ENCODE measurements at places on chromosomes 6 and 20.

- no peak for DNase-seq
These were observed 5.4 kb downstream of the LY86 start for GRCh38 chr6:6593867-6594468.

- DNase-seq: peak; percentile 98
These were observed 586.1 kb downstream of the RNF144B start for GRCh38 chr6:18973251-18973650.

DNA sequence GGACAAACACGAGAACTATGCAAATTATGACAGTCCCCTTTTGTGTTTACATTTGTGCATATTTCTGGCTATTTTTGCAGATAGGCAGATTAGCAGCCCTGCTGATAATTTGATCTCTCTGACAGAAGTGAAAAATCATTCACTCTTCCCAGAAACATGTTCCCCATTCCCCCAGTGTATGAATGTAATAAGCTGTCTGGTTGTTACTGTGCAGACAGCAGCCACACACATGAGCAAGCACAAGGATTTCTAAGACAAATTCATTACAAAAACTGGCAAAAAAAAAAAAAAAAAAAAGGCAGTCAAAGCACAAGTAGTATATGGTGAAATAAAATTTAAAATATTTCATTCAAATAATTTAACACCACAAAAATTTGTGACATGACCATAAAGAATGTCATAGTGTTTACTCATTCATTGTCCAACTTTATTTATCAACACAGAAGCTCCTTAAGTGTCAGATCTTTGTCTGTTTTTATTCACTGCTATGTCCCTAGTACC is 95.5 kb upstream of the VGLL2 start:
- DNase-seq: peak; percentile 39

GRCh38 chr6:111478749-111479148 is 4.3 kb downstream of the REV3L start:
- DNase-seq: peak; percentile 71

DNA sequence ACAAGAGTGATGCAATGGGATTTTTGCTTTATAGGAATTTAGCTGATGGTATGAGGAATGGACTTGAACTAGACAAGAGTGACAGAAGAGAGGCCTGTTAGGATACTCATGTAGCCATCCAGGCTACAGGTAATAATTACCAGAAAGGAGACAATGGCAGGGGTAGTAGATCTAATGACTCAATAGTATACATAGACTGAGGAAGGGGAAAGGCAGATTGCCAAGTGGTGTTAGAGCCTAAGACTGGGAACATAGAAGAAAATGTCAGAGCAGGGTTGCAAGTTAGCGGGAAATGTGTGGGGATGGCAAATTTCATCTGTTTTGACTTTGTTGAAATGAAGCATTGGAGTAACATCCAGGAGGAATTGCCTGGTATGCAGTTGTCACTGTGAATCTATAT is 295.6 kb downstream of the UTRN start:
- no peak for DNase-seq

- DNase-seq: peak; percentile 47
These were observed 9.5 kb downstream of the CBFA2T2 start for GRCh38 chr20:33499355-33499754.

GRCh38 chr20:52569201-52569600 is 377.6 kb upstream of the ZFP64 start:
- no peak for DNase-seq

DNA sequence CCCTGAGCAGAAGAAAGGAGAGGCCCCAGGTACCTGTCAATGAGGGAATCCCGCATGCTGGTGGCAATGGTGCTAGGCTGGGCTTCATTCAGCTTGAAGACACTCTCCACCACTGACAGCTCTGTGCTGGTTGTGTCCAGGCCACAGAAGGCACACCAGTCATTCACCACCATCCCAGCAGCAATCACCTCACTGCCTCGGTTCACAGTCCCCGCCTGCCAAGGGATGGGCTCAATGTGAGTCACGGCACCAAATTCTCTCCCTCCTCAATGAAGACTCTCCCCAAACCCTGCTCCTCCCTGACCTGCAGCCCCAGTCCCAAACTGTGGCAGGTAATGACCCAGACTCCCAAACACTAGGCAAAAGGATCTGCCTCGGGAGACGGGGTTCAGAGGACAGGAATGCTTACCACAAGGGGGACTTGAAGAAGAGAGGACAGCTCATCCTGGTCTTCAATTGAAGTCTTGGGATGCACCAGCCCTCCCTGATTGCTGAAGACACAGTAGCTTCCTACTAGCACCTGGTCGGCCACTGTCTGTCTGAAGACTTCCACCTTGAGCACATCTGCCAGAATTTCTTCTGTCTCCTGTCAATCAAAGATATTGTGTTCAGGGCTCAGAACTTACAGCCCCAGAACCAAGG is 1.7 kb upstream of the MMP24OS start:
- no peak for DNase-seq

- no peak for DNase-seq
These were observed 40.1 kb downstream of the ZBTB2 start for GRCh38 chr6:151351146-151351700.

DNA sequence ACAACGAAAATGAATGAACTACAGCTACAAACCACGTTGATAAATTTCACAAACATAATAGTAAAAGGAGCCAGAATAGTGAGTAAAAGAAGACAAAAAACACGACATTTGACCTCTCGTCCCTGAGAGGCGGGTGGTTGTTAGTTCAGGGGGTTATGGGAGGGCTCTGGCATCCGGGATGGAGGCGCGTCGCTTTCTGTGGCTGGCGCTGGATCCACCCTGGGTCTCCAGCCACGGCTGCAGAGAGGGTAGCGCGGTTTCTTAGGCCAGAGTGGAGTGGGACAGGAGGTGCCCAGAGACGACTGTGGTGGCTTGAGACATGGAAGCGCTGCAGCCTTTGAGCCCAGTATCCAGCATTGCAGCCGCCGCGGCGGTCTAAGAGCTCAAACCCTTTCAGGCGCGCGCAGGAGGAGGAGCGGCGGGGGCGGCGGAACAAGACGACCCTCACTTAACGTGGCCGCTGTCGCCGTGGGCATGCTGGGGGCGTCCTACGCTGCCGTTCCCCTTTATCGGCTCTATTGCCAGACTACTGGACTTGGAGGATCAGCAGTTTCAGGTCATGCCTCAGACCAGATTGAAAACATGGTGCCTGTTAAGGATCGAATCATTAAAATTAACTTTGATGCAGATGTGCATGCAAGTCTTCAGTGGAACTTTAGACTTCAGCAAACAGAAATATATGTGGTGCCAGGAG is 3.7 kb upstream of the ZSCAN23 start:
- DNase-seq: peak; percentile 62

DNA sequence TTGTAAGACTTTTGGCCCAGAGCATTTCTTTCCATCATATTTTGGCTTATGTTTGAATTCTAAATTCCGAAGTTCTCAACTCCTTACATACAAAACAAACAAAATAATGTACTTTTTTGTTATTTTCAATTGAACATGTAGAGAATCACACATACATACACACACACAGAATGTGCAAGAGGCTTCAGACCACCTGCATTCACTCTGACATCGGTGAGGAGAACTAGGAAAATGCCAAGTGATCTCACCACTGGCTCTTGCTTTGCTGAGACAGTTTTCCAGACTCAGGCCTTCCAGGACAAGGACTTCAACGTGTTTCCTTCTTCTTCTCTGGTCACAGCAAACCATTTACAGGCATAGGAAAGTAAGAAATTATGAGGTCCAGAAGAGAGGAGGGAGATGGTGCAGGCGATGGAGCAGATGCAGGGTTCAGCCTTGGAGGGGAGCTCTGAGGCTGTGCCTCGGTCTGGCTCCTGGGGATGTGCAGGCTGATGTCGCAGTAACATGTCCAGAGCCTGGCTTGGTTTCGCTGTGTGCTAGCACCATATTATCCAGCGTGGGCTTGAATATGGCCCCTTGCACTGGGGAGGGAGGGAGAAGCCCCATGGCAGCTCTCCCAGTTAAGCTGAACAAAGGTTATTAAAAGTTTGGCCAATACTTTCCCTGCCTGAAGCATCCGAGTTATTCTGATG is 93.4 kb downstream of the DACT2 start:
- DNase-seq: no peak

GRCh38 chr20:43323592-43323991 is 133.9 kb upstream of the PTPRT start:
- DNase-seq: no peak

- no peak for DNase-seq
These were observed 136.0 kb downstream of the MMUT start for GRCh38 chr6:49327005-49327404.

- DNase-seq: no peak
These were observed 118.2 kb downstream of the RPS12 start for GRCh38 chr6:132932588-132932987.

- DNase-seq: no peak
These were observed 8.2 kb downstream of the CDC25B start for GRCh38 chr20:3804254-3804751.

GRCh38 chr6:38116248-38116647 is 296.7 kb downstream of the ZFAND3 start:
- no peak for DNase-seq

- peak; percentile 77 for DNase-seq
These were observed 105.3 kb upstream of the BMP5 start for GRCh38 chr6:55980627-55981211.

GRCh38 chr6:14894105-14894504 is 351.8 kb upstream of the JARID2 start:
- no peak for DNase-seq

- DNase-seq: no peak
These were observed 50.2 kb upstream of the NOP56 start for GRCh38 chr20:2602046-2602735.

DNA sequence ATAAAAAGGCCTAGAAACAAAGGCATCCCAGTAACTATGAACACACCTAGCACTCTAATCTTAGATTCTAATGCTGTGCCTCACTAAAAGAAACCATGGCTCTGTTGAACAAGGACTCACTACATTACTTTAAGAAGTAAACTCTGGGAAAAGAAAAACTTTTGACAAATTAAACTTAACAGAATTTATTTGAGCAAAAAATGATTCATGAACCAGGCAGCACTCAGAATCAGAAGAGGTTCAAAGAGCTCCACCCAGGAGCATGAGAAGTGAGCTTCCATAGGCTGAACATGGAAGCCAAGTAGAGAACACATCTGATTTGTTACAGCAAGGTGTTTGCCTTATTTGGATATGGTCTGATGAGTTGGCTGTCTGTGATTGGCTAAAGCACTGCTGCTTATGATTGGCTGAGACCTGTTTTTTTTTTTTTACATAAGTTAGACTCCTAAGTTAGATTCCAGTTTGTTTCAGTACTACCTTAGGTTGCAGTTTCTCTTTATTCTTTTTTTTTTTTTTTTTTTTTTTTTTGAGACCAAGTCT is 343.6 kb upstream of the SASH1 start:
- DNase-seq: no peak

- no peak for DNase-seq
These were observed 88.0 kb downstream of the SLC24A3 start for GRCh38 chr20:19300395-19300794.

DNA sequence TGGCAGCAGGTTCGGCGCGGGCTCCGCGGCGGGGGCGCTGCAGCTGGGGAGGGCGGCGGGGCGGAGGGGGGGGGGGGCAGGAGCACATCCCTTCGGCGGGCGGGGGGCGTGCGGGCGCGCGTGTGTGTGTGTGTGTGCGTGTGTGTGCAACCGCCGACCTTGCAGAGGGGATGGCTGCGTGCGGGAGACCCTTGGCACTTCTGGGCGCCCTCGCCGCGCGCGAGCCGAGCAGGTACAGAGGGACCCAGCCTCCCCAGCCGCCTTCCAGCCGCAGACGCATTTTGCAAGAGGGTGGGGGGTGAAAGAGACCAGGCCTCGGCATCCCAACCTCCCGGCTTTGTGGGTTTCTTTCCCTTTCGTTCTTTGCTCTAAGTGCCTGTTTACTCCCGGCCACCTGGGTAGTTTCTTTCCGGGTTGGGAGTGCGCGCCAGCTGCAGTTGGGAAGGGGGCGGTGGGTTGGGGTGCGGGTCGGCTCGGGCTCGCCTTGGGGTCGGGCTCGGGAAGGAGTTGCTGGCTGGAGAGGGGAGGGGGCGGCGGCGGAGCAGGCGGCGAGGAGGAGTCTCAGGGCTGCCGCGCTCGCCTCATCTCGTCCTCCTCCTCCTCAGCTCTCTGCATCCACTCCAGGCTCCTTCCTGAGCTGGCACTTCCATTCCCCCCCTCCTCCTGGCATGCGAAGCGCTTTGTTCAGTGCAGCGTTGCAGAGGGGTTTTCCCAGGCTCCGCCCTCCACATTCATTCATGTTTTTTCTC is 620 bp downstream of the HIVEP1 start:
- DNase-seq: peak; percentile 95

- no peak for DNase-seq
These were observed 5.6 kb upstream of the C6orf132 start for GRCh38 chr6:42148058-42148457.

DNA sequence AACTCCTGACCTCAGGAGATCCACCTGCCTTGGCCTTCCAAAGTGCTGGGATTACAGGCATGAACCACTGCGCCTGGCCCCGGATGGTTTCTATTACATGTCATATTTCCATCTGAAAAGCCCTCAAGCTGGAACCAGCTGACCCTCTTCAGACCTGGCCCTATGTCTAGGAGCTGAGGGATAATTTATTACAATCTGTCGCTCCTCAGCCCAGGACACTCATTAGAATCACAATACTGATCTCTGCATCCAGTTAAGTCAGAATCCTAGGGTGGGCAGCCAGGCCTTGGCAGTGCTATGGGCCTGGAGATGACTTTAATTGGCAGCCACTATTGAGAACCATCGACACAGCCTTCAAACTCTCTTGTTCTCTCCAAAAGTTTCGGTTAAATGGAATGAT is 162.6 kb upstream of the SNX9 start:
- DNase-seq: no peak

DNA sequence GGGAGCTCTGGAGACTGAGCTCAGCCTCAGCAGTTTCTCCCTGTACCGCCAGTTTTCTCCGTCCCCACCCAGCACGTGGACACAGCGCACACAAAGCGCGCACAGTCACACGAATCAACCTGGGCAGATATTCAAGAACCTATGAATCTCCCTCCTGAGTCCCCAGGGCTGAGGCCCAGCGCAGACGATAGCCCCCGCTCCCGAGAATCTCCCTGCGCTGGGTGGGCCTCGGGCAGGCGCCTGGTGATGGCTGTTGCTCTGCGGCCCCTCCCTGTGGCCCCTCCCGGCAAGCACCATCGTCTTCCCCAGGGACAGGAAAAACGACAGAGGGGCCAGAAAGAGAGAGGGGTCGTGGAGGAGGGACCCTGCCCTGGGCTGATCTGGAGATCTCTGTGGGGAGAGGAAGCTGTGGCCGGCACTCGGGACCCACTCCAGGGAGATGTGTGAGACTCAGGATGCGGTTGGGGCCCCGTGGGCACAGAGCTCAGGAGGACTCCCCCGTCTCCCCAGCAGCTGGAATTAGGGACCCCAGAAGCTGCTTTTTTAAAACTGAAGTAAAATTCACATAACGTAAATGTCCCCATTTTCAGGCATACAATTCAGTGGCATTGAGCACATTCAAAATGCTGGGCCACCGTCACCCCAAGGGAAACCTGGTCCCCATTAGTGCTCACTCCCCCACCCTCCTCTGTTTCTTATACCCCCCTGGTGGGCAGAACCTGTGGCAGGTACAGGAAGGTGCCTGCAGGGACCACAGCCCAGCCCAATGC is 330.8 kb downstream of the TAF4 start:
- no peak for DNase-seq

DNA sequence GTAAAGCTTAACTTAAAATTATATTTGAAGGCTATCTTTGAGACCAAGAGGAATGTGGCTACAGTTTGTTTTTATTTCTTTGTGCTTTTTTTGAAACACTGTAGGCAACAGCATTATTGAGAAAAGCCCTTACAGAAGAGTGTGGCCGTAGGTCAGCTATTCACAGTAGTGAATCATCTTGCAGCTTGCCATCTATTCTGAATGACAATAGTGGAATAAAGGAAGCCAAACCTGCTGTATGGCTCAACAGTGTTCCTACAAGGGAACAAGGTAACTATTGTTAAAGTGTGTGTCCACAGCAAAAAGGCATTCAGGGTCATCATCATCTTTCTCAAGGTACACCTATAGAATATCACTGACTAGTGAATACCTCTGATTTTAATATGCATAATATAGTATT is 88.5 kb downstream of the KIZ start:
- no peak for DNase-seq

Measured in brain (organoid and tissue), 16 donors.